ENCODE measurements at places on chromosomes 7 and 10.

DNA sequence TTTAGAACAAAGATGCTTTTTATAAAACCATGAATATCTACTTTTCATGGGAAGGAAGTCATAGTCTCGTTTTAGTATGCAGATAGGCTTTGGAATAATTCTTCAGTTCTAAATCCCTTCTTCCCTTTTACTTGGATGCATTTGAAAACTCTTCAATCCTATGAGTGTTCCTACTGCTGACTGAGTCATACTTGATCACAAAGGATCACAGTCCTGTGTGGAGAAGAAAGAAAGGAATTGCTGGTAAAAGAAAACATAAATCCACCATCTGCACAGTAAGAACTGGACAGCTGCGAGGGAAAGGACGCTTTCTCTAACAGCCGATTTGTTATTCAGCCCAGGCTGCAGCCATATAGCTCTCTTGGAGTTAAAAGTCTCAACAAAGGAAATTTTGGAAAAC, 209.9 kb downstream of the SEMA3E start:
- DNase-seq: no peak

DNA sequence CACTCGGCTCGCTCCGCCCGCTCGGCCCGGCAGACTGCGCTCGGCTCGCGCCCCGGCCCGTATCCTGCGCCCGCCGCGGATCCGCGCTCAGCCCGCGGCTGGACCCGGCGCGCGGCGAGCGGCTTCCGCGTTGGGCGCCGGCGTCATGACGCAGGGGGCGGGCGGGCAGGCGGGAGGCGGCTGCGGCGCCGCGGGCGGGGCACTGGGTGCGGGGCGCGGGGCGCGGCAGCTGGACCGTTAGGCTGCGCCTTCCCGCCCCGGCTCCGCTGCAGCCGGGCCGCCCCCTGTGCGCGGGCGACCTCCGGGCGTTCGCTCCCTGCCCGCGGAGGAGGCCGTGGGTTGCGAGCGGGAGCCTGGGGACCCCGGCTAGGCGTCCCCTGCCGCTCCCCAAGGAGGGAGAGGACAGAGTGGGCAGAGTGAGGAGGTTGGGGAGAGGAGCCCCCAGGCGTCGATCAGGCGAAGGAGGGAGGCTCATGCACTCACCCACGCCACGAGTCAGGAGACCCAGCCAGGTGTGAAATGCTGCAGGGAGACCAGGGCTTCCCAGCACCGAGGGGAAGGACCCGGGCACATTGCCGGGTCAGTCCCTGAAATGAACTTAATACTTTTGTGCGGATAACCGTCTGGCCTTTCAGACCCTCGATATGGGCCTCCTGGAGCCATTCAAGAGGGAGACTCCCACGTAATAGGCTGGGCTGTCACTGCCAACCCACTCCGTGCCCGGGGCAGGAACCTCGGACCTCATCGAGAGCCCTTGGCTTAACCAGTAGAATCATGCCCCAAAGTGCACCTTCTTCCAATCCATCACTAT, at the start of gene PIP4K2A:
Gene PIP4K2A, minus strand, starts transcription at position 100 of the 811 bp plus-strand sequence. CDS start 252 bp downstream, outside the sequence.
- peak; percentile 77 for DNase-seq

- no peak for DNase-seq
Measured at GRCh38 chr7:39617005-39617404, 6.4 kb upstream of the RALA start.

DNA sequence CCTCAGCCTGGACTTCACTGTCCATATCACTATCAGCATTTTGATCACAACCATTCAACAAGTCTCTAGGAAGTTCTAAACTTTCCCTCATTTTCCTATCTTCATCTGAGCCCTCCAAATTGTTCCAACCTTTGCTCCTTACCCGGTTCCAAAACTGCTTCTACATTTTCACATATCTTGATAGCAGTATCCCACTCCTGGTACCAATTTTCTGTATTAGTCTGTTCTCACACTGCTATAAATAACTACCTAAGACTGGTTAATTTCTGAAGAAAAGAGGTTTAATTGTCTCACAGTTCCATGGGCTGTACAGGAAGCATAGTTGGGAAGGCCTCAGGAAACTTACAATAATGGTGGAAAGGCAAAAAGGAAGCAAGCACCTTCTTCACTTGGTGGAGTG, 11.9 kb downstream of the THAP5 start:
- no peak for DNase-seq

- DNase-seq: no peak
Measured at GRCh38 chr10:36888925-36889573, 236.3 kb upstream of the ANKRD30A start.

- no peak for DNase-seq
Measured at GRCh38 chr10:60353519-60354258, 36.0 kb downstream of the ANK3 start.

DNA sequence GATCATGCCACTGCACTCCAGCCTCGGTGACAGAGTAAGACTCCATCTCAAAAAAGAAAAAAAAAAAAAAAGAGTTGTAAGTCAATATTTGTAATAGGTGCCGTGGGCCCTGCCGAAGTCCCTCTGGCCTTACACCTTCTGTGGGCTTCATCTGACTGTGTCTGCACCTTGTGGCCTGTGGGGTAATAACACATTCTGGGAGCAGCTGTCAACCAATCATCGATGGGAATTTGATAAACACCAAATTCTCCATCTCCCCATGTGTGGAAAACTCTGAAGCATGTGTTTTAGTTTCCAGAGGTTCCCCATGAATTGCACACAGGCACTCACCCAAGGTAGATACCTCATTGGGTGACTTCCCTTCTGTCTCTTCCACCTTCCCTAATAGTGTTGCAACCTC, 10.8 kb downstream of the ZNF394 start:
- DNase-seq: no peak

DNA sequence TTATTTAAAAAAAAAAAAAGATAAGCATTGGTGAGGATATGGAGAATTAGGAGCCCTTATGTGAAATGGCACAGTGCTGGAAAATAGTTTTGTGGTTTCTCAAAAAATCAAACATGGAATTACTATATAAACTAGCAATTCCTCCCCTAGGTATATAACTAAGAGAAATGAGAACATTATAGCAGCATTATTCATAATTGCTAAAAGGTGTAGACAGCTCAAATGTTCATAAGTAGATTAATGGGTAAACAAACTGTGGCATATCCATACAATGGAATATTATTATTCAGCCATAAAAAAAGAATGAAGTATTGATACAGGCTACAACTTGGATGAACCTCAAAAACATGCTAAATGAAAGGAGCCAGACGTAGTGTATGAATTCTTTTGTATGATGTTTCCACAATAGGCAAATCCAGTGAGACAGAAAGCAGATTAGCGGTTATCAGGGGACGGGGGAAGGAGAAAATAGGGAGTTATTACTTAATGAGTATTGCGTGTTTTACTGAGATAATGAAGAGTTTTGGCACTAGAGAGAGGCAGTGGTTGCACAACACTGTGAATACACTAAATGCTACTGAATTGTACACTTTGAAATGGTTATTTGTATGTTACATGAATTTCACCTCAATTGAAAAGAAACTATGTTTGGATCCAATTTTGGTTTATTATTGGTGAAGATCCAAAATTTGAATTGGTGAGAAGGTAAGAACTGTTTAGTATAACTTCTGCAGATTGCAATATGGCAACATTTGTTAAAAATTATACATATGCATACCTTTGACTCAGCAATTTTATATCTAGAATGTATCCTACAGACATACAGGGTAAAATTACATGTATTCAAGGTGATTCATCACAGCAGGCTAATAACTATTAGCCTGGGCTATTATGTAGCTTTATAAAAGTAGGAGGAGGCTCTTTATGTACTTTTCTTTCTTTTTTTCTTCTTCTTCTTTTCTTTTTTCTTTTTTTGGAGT, 69.7 kb downstream of the VCL start:
- no peak for DNase-seq

GRCh38 chr10:7788639-7789286, 786 bp downstream of the ATP5F1C start:
- DNase-seq: no peak

DNA sequence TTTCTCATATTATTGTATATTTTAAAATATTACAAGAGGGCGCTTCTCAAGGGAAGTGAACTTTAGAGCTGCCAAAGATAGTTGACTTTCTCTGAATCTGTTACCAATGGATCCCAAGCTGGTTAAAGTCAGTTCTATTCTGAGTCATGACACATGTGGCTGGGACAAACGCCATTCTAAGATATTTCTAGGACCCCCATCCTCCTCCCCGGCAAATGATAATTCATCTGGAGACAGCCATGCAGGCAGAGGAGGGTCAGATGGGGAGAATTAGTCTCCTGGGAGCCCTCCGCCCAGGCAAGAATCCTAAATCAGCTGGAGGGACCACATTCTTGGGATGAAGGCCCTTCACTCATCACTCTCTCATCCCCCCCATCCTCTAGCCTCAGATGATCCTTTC, 187.7 kb downstream of the GFRA1 start:
- DNase-seq: no peak

- DNase-seq: no peak
Measured at GRCh38 chr10:61448091-61448490, 5.1 kb downstream of the TMEM26 start.

- peak; percentile 79 for DNase-seq
Measured at GRCh38 chr7:108525327-108525984, 479 bp downstream of the PNPLA8 start.

- peak; percentile 50 for DNase-seq
Measured at GRCh38 chr10:22849077-22849805, 78.6 kb upstream of the ARMC3 start.

GRCh38 chr7:97734255-97734654, 2.4 kb downstream of the TAC1 start:
- no peak for DNase-seq

DNA sequence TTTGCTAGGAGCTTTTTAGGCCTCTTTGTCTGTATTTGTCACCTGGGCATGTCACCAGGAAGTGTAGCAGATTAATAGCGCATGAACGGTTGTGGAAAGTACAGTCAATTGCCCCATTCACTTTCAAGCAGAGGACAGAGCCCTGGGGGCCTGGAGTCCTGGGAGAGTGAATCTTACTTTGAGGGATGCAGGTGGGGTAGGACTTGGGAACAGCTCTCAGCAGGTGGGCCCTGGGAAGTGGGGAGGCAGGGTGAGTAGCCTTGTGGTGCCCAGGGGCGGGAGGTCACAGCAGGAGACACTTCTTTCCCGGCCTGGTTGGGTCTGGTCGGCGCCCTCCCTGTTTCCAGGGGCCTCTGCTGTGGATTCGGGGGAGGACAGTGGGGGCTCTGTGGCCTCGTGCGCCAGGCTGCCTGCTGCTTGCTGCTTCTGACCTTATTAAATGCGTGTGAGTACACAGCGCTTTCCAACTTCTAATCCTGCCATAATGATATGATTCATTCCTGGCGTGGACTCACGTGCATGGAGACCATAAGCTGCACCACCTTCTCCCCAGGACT, 51.6 kb upstream of the AQP1 start:
- DNase-seq: no peak

- no peak for DNase-seq
Measured at GRCh38 chr7:999941-1000935, 17.3 kb downstream of the CYP2W1 start.

GRCh38 chr7:94396037-94396431, 1.3 kb downstream of the COL1A2 start:
- peak; percentile 44 for DNase-seq

GRCh38 chr7:102125127-102125596, 161.5 kb upstream of the SH2B2 start:
- DNase-seq: no peak

DNA sequence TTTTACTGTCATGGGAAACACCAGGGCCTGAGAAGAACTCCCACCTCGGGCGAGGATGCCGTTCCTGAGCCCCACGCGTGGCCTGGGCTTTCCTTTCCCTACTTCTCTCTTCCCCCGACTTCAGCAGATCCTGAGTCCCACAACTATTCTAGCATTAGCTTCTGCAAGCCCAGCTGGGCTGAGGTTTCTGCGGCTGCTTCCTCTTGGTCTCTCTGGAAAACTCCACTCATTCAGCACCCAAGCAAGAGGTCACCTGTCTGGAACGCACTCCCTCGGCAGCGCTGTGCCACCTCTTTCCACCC, 761 bp upstream of the DOCK1 start:
- no peak for DNase-seq
